ENCODE measurements at places on chromosomes 6 and 20.

DNA sequence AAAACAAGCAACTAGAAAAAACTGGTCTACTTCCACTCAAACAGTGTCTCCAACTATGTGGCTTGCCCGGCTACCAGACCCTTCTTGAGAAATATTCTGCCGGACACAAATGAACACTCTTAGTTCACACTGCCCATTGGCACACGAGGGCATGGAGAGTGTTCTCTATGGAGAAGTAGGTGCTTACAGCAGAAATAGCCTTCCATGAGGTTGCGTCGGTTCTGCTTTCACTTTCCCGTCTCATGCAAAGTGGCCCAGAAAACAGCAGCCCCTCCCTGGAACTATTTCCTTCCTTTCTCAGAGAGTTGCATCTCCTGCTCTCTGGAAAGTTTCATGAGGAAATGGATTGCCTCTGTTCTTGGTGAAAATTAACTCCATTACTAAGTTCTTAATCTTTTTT, 9.5 kb upstream of the HLA-DOA start:
- DNase-seq, result peak; percentile 72

DNA sequence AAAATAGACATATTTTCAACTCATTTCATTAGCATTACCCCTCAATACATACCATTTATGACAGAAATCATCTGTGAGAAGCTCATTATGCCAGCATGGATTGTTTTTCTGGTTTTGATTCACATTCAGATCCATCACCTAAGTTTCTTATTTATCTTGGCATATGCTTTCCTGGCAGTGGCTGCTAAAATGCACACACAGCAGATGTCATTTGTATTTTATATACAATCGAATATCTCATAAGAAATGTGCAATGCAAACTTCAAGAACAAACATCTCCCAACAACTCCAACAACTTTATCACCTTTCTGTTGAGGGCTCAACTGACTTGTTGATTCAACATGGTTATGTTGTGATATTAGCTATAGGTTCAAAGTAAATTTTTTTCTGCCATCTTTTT, 208.3 kb downstream of the PHACTR1 start:
- DNase-seq, result no peak

DNA sequence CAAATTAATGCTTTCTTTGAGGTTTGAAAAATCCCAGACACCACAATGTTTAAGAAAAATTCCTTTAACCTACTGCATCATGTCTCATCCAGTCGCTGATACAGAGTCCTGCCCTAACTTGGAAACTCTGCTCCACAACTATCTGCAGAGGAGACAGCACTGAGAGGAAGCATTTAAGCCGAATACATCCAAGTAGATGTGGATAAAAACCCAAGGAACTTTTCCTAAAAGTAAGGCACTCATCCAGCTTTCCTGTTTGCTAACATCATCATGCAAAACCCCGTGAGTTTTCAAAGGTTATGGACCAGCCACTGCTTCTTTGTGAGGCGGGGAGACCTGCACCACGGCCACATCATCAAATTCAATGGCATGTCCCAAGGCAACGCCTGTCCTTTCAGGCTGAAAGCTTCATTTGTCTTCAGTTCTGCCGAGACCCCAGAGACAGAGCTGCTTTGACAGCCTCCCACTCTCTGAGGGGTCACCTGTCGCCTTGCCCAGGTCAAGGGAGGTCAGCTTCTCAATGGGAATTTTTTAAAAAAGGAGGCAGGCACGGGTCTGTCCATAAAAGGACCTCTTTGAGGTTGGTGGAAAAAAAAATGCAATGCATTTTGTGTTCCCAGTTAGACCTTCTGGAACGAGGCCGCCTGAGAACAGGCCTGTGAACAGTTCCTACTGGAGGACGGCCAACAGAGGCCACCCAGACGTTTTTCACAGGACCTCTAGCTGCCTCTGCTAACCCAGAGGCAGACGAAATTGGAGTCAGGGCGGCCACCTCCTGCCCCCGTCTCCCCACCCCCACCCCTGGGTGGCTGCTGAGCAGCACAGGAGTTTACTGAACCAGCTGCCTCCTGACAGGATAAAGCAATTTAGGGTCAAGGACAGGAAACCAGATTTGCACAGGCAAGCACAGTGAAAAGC, 142.5 kb upstream of the HDDC2 start:
- DNase-seq, result no peak

- no peak for DNase-seq
Measured at GRCh38 chr6:38025451-38025850, 205.9 kb downstream of the ZFAND3 start.

GRCh38 chr20:51861726-51862466, 59.6 kb upstream of the SALL4 start:
- no peak for DNase-seq

GRCh38 chr20:1855109-1855508, 40.1 kb upstream of the SIRPA start:
- no peak for DNase-seq

GRCh38 chr6:139648430-139649000, 274.1 kb upstream of the CITED2 start:
- DNase-seq, result no peak

- peak; percentile 77 for DNase-seq
Measured at GRCh38 chr6:29631860-29632731, 887 bp downstream of the GABBR1 start.

- DNase-seq, result peak; percentile 49
Measured at GRCh38 chr20:63056236-63057170, 49.7 kb upstream of the BHLHE23 start.

GRCh38 chr6:160043784-160044183, 74.9 kb downstream of the IGF2R start:
- DNase-seq, result no peak

DNA sequence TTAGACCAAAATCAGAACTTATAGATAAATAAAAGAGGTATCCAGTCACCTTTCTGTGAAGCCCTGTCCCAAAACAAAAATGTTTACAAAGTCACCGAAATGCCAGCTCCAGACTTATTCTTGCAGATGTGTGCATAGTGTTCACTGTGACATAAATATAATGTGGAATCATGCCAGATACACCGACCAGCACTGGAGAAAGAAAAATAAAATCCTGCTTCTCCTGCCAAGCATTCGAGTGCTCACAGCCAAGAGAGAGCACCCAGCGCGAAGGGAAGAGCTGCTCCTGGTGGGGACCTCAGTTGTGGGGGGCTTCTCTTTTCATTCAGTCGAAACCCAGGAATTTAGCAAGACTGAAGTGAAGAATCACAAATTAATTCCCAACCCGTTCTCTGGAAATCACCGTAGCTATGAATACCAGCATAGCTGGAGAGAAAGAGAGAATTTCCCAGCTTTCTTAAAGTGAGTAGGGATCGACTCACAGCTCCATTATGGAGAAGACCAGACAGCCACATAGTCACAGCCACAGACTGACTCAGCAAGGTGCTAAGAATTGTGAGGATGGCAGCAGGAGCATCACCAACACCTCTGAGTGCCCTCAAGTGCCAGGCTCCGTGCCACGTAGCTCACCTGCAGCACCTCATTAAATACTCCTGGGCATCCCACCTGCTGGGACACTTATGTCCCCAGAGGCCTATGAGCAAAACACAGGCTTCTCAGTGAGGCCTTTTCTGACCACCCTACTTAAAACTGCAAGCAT, 33.2 kb downstream of the BFSP1 start:
- DNase-seq, result no peak

- no peak for DNase-seq
Measured at GRCh38 chr6:156883497-156884252, 106.5 kb downstream of the ARID1B start.

DNA sequence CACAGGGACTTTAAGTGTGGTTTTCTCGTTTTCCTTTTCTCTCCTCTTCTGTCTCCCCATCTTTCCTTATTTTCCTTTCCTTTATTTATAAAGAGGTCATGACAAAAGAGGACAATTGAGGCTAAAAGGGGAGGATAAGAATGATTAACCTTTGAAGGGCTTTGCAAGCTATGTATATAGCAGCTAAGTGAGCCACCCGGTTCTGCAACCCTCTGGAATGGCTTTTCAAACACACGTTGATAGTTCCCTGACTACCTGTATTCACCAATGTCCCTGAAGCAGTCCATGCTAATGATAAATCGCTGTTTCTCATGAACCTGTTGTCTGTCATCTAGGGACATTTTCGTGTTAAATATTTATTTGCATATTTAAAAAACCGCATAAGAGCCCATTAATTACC, 124.4 kb upstream of the RALGAPA2 start:
- DNase-seq, result no peak

- DNase-seq, result no peak
Measured at GRCh38 chr6:100881707-100882040, 545 bp upstream of the ASCC3 start.

DNA sequence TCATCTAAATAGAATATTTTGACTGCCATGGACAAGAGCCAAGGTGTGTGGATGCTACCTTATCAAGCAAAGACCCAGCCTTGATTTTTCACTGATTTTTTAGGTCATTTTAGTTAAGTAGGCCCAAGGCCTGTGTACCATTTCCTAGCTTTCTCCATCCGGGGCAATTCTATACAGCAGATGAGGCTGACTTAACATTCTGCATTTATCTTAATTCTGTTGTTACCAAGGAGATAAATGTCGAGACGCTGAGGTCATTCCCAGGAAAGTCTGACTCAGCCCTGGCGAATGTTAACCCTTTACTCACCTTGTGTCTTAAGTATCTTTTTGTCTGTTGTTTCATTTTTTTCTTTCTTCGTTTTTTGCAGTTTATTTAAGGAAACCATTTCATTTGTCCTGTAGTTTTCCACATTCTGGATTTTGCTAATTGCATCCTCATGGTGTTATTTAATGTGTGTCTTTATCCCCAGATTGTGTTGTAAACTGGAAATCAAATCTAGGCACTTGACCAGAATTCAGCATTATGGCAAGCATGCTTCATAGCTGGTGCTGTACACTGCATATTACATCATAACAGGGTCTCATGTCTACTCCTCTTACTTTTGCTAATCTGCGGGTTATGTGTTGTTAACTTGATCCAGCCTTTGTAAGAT, 277.0 kb downstream of the CDKAL1 start:
- DNase-seq, result peak; percentile 99

DNA sequence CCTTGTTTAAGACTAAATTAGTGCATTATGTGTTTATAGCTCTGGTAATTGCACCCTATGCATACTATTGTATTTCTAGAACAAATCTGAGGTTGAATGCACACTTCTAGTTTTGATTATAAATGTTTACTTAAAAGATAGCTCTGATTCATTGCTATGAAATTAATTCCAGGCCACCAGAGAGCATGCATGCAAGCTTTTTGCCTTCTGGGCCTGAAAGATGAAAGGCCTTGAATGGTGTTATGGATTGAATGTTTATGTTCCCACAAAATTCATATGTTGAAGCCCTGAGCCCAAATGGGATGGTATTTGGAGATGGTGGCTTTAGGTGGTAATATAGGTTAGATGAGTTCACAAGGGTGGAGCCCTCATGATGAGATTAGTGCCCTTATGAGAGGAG, 695.0 kb upstream of the MAP3K7 start:
- no peak for DNase-seq

DNA sequence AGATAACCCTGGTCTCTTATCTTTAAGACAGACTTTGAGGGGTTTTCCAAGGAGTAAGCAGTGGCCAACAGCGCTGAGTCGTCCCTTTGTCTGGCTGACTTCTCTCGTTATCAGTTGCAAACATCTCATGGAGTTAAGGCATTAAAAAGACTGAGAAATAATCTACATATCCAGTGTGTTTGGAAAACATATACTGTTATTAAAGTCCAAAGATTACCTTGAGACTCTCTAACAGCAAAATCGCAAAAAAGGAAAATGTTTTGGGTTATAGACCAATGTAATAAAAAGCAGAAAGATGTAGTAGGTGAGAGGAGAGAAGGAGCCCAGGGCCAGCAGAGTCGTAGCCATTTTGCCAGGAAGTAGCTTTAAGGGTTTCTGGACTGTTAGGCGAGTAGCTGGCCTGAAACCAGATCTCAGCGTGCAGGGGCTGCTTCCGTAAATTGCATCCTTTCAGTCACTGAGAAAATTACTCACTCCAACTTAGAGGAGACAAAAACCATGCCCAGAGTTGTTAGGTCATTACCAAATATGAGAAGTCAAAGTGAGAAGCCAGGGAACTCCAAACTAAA, 24.6 kb downstream of the MYLK4 start:
- no peak for DNase-seq

DNA sequence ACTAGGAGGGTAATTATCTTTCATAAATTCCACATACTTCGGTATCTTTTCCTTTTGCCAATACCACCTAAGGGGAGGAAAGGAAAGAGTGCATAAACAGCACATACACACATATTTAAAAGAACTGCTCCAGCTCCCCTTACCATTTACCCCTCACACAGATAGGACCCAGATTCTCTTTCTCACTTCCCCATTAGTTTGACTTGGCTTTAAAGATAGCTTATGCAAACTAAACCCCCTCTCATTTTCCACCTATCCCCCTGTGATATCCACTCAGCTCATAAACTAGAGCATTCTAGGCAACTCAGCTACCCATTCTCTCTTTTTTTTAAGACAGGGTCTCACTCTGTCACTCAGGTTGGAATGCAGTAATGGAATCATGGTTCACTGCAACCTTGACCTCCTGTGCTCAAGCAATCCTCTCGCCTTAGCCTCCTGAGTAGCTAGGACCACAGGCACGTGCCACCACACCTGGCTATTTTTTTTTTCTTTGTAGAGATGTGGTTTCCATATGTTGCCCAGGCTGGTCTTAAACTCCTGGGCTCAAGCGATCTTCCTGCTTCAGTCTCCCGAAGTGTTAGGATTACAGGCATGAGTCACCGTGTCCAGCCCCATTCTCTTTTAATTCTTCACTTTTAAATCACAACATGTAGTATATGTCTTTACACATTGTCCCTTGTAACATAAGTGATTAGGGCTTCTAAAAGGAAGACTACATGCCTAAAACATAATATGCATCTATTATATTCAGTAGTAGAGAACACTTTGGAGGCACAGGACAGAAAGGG, 4.0 kb downstream of the FUCA2 start:
- no peak for DNase-seq

- no peak for DNase-seq
Measured at GRCh38 chr6:74113901-74114300, 417.9 kb downstream of the CD109 start.

DNA sequence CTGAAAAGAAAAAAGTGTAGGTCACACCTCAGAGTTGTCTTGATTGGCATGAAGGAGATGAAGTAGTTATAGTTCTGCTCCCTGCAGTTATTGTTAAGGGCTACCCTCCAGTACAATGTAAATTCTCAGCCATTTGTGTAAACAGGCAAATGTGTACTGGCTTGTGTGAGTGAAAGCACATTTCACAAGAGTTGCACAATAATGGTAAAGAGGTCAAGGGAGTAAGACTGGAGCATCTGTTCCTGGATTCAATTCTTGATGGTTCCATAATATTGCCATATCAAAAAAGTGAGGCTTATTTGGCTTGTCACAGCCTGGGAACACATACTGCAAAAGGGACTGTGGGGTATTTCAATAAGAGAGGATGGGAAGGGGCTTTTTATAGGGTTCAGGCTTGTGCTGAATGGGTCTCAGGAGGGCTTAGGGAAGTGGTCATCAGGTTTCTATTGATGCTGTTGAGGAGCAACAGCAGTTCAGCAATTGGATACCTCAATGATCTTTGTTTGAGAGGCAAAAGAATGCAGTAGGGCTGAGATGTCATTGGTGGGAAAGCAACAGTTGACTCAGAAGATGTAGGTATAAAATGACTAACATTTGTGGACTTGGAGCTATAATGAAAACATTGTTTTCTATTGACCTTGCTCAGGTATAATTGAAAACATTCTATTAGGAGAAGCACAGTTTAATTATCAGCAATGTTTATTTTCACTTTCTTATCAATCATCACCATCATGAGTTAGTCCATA, 402.6 kb downstream of the BCKDHB start:
- DNase-seq, result no peak

- no peak for DNase-seq
Measured at GRCh38 chr6:107646176-107646575, 156.3 kb downstream of the SOBP start.

- DNase-seq, result no peak
Measured at GRCh38 chr6:38432479-38432878, 207.2 kb downstream of the BTBD9 start.

- DNase-seq, result no peak
Measured at GRCh38 chr6:154352898-154353585, 3.6 kb downstream of the IPCEF1 start.
